ENCODE measurements at places on chromosomes 6 and 20.

DNA sequence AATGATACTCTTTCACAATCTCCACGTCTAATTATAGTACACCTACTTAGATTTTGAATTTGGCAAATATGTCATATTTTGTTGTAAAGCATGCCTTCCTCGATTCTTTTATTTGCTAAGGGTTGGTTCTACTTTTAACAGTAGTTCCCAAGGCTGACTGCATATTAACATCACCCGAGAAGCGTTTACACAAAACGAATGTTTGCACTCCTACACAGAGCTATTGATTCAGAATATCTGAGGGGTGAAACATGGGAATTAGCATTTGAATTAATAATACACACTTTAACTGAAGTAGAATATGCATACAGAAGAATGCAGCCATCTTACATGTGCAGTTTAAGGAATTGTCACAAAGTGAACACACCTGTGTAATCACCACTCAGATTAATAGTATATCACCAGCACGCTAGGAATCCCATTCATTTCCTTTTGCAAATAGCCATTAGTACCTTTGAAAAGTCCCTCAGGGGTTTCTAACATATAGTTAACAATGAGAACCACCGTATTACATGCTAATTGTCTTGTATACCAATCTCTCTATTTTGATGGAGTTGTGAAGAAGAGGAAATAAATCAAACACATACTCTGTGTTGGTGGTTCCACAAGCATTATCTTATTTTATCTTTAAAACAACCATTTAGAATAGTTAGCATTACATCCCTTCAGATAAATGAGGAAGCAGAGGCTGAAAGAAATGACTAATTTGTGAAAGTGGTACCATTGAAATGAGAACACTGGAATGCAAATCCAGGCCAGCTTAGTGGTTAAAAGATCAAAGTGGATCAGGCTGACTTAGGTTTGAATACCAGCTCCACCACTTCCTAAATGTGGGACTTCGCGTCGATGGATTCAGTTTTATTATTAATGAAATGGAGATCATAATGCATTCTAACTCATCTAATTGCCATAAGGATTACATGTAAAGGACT is 317.6 kb downstream of the HDGFL1 start:
- DNase-seq: peak; percentile 49

- peak; percentile 39 for DNase-seq
These were observed 712 bp downstream of the DEK start for GRCh38 chr6:18263418-18264218.

- no peak for DNase-seq
These were observed 376.6 kb downstream of the DHX35 start for GRCh38 chr20:39338469-39339376.

DNA sequence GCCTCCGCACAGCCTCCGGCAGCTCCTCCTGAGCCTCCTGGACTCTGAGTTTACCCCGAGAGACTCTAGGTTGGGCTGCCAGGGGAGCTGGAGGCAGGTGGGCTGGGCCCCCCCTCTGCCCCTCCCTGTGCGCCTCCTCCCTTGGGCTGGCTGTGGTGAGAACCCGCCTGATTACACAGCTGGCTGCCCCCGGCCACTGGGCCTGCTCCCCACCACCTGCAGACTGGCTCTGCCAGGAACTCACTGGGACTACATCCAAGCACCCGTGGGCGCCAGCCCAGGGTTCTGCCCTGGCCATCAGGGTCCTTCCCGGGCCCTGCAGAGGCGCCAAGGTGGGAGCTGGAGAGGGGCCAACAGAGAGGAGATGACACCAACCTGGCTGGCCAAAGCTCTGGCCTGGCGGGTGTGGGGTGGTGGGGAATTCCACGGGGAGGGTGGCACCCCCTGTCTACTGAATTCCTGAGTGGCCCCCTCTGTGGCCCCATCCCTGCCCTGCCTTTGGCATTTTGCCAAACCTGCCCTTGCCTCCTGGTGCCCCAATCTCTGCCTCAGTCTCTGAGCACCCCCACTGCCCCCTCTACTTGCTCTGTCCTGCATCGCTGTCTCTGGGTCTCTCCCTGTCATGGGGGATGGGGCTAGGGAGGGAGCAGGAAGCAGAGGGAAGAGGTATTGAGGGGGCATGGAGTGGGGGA is 21.9 kb upstream of the CDH22 start:
- DNase-seq: no peak

DNA sequence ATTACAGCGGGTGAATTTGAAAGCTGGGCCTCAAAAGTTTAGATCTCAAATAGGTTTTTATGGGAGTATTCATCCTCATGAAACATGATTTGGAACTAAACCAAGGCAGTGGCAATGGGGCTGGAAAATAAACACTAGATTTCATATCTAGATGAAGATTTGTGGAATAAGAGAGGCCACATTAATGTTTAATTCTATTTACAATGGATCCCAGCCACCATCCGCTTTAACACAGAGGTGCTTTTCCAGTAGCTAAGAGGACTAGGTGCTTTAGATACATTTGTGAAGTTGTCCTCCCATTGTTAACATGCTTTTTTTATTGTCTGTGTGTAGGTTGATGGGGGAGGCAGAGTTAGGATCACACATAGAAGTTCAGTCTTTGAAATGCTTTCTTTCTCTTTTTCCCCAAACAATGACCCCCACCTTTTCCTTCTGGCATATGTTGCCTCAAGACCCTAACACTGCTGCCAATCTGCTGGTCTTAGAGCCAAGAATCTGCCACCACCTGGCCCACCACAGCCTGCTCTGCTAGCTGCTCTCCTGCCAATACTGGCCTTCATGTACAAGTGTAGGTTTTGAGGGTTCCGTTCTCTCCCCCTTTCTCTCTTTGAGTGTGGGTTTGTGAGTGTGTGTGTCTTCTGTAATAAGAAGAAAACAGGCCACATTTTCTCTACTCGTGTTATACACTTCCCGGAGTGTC is 27.8 kb upstream of the GFRAL start:
- no peak for DNase-seq

DNA sequence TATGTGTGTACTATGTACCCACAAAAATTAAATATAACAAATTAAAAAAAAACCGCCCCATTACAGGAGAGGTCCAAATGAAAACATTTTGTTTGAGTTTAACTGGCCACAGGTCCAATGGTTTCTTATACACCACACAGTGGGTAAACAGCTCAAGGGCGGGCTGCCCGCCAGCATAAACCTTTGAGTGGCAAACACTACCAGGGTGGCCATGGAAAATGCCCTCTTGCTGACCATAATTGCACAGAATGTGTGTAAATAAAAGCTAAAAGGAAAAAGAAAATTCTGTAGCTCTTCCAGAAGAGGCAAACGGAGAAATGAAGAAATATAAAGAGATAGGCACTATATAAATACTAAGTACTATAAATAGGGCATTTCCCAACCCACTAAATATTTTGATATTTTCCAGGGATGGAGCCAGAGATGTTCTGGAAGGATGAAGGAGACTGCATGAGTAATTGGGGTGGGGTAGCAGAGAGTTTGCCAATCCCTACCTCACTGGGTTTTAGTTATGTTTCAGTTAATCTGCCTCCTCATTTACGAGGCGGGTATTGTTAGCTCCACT is 1.1 kb upstream of the CDC5L start:
- peak; percentile 78 for DNase-seq

GRCh38 chr6:48111143-48111506 is at the start of gene PTCHD4:
PTCHD4 (minus strand) TSS chr6:48111197; CDS start chr6:48068957, 42,240 bp downstream.
- peak; percentile 33 for DNase-seq

DNA sequence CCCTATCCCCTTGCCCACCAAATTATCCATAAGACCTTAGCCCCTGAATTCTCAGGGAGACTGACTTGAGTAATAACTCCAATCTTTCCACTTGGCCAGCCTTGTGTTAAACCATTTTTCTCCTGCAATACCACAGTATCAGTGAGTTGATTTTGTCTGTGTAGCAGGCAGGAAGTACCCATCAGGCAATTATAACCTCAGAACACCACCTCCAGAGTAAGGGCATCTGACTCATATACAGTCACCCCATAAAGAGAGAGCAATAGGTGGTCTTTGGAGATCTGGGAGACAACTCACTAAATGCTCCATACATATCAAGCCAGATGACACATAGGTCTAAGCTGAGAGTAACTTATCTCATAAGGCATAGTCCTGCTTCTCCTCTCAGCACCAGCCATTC is 83.7 kb downstream of the FILIP1 start:
- DNase-seq: no peak

GRCh38 chr20:63896264-63897105 is 1.6 kb downstream of the DNAJC5 start:
- DNase-seq: peak; percentile 46

GRCh38 chr20:19692685-19693119 is 65.4 kb upstream of the RIN2 start:
- DNase-seq: peak; percentile 45

DNA sequence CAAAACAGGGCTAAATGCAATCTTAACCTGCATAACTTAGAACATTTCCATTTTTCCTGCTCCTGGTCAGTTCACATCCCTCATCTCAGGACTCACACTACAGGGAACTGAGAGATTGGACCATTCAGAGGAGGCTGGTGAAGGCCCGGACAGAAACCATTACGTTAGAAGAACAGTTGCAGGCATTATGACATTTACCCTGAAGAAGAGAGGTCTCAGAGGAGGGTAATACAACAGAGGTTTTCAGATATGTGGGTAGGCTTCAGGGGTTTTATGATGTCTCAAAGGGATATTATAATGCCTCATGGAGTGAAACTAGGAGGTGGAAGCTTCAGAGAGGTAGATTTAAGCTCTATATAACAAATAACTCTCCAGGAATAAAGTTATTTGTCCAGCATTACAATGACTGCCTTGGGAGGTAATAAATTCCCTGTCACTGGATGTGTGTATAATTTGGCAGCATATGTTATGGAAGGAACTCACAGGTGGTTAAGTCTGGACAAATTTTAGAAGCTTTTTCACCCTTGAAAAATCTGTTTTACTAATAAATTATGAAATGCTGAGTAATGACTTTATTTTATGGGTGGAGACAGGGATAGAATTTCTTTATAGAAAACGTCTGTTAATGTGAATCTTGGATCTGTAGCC is 36.7 kb upstream of the RIPOR2 start:
- DNase-seq: no peak

GRCh38 chr6:130293800-130294199 is 71.0 kb upstream of the SAMD3 start:
- peak; percentile 69 for DNase-seq

DNA sequence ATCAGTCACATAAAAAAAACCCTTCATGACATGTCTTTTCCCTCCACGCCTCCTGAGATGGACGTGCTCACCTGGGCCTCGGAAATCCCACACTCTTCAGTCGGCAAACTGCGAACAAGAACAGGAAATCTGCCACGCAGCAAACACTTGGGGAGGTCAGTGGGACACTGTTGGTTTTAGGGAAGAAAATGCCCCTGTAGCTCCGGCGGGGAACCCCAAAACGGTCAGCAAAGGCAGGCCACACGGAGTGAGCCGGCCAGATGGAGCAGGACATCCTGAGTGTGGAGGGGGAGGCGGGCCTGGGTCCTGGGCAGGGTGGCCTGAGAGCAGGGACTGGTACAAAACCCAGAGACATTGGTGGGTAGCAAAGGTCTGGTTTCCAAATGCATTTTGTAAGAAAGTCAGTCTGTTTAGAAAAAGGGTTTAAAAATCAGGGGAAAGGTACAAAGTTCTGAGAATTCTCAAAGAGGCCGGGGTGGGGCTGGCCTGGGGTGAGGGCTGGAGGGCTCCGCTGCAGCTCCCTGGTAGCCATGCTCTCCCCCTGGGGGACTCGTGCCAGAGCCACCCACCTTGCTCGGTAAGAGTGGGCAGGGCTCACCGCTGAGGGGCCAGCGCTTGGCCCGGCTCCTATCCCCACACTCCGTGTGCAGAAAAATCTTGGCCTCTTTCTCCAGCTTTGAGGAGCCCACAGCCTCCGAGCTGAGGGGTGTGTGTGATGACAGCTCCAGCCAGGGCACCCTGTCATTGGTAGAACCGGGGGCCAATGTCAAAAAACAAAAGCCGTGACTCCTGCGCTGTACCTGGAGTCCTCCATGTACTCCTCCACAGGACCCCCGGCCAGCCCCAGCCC is 5.2 kb downstream of the SLC2A4RG start:
- DNase-seq: no peak

DNA sequence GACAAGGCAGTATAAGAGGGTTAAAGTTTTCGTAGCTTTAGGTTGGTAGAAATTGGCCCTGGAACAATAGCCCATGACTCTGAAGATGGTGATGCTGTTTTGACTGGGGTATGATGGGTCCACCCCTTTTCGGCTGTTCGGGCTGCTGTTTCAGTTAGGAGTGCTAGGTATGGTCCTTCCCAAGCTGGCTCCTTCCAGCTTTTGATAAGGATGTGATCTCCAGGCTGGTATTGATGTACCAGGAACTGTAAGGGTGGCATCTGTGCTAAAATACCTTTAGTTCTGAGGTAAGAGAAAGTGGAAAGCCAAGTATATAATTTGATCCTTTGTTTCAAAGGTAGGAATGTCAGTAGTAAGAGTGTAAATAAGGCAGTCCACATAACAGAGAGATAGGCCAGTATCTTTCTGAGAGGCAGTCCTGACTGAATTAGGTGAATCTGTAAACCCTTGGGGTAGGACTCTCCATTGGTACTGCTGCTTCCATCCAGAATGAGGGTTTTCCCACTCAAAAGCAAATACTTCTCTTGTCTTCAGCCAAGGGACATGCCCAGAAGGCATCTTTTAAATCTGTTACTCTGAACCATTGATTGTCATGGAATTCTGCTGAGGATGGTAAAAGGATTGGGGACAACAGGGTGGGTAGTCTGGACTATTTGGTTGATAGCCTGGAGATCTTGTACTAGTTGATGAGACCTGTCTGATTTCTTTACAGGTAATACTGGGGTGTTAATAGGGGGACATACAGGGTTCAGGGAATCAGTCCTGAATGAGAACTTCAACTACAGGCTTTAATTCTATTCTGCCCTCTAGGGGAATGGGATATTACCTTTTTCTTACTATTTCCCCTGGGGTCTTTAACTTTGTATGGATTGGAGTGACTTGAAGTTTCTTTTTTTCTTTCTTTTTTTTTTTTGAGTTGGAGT is 6.1 kb upstream of the ZNFX1 start:
- no peak for DNase-seq

DNA sequence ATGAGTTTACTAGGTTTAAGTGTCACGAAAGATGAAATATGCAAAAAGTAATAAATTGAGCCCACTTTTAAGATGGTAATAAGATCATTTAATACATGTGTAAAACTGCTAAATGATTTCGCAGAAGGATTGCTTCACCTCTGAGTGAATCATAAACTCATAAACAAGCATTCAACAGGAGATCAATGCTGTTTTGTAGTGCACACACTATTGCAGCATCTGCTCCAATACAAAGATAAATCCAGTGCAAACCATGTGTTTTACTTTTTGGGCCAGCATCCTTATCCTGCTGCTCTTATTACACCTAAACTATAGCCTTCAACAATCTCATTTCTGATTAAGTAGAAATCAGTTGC is 400.1 kb downstream of the NKAIN2 start:
- DNase-seq: peak; percentile 34

Measured in fibroblast of villous mesenchyme (primary cell).